Renal cortex interstitium (tissue), 15 donors: ENCODE measurements at places on chromosomes 12 and 14. TPM values are rescaled to one million over a fixed set of nuclear protein-coding genes. Genes with fewer than 3 reads are reported as not detected.

DNA sequence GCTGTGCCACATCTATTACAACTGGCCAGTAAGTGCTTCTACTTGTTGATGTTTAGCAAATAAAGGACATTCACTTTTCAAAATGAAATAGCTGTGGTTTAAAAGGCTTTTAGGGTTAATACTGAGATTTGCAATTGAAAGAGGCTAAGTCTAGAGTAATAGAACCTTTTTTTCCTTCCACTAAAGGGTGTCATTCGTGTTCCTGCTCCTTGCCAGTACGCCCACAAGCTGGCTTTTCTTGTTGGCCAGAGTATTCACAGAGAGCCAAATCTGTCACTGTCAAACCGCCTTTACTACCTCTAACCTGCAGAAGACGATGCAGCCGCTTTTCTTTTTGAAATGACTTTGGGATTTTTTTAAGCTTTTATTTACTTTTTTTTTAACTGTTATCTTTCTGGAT, 33.6 kb downstream of the PIWIL1 start:
- no peak for DNase-seq

DNA sequence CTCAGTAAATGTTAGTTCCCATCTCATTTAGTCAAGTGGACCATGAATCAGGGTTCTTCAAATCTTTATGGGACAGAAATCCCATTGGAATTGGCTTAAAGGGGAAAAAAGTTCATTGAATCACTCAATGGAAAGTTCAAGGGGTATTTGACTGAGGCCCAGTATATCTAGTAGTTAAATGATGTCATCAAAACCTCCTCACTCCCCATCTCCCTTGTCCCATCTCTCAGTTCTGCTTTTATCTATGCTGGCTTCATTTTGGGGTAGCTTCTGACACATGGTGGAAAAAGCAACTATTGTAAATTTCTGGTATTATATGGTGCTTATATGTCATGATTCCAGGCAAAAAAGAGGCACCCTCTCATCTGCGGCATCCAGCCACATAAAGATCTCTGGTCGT, 51.9 kb downstream of the DAAM1 start:
- no peak for DNase-seq

The RAB2B gene
- polyA plus RNA-seq: 38.7 TPM

- DNase-seq: no peak
These were observed 6.9 kb upstream of the PDE3A start for GRCh38 chr12:20361416-20361815.

The GAS2L3 gene
- polyA plus RNA-seq: 21.8 TPM

The AVPR1A gene
- 9.3 TPM for polyA plus RNA-seq

The NOC4L gene
- polyA plus RNA-seq: 12.5 TPM

The SDR9C7 gene
- polyA plus RNA-seq: 0.22 TPM

- no peak for DNase-seq
These were observed 78.4 kb upstream of the FUT8 start for GRCh38 chr14:65333943-65334687.

GRCh38 chr14:76924371-76925096, 98.3 kb downstream of the LRRC74A start:
- peak; percentile 82 for DNase-seq

The ATXN7L3B gene
- 78.0 TPM for polyA plus RNA-seq
